ENCODE measurements at places on chromosomes 5 and 9.

GRCh38 chr9:132749306-132749705 is 79.0 kb downstream of the GTF3C4 start:
- DNase-seq = no peak

GRCh38 chr5:73370095-73370494 is 78.5 kb downstream of the FOXD1 start:
- DNase-seq = no peak

DNA sequence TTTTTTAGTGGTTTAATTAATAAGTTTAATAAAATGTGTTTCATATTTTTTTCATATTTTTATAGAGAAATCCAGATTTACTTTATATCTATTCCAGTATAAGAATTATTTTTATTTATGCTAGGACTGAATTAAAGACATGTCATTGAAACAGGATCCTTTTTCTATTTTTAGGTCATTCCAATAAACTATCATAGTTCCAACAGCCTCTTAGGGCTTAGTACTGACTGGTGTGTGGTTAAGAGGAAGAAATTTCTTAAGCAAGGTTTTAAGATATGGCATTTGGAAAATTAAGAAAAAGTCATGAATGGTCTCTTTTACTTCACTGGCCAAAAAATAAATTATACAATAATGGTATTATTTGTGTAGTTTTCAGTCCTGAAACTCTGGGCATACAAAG is 31.2 kb upstream of the PRR16 start:
- DNase-seq = no peak

GRCh38 chr5:59330680-59331079 is 562.8 kb downstream of the PDE4D start:
- no peak for DNase-seq

- DNase-seq = no peak
Measured at GRCh38 chr5:91328743-91329142, 54.4 kb downstream of the ARRDC3 start.

GRCh38 chr9:92661127-92661526 is 8.8 kb downstream of the IPPK start:
- no peak for DNase-seq

DNA sequence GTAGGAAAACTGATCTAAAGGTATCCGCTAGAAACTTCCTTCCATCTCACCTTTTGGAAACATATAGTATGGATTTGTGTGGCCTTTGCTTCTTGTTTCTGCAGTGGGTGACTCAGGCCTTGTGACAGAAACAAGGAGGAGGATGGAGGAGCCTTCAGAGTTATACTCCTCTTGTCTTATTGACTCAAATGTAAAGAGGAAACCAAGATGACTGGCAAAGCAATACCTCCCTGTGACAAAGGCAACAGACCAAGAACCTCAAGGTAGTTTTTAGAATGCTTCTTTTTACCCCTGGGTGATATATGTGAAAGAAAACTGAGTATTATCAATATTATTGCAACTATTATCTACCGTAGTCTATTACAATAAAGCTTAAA is 123.3 kb upstream of the SLIT3 start:
- no peak for DNase-seq

GRCh38 chr5:32103521-32103920 is 70.6 kb downstream of the GOLPH3 start:
- DNase-seq = no peak

DNA sequence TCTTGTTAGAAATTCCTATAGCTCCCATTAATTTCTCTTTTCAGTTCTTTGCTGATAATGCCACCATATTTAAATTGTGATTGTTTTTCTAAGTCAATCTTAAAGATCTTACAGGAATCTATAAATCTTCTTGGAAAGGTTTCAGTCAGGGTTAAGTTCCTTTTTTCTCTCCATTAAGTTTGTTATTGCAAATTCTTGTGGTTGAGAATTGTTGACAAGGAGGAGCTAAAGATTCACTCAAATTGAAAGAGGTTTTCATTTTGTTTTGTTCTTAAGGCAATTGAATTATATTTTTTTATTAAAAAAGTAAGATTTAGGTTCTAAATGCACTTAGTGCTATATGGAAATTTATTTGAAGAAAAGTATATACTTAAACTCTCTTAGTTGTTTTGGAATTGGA is 213.4 kb downstream of the PRR16 start:
- no peak for DNase-seq

GRCh38 chr9:27792971-27793689 is 219.8 kb upstream of the C9orf72 start:
- DNase-seq = no peak

DNA sequence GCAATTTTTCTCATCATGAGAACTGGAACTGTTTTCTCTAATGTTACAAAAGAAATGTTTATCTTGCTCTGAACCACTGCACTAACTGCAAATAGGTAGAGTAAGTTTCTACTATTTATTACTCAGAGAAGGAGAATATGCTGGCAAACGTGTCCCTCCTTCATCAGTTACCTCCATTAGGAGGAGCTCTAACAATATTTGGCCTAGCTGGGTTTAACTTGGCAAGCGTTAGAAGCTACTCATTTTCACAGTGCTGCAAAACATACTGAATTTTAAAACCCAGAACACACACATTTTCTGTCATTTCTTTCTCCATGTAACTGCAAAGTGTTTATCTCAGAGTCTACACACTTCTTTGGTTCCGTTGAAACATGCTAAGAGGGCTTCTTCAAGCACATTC is 101.0 kb upstream of the GABRG2 start:
- DNase-seq = no peak

DNA sequence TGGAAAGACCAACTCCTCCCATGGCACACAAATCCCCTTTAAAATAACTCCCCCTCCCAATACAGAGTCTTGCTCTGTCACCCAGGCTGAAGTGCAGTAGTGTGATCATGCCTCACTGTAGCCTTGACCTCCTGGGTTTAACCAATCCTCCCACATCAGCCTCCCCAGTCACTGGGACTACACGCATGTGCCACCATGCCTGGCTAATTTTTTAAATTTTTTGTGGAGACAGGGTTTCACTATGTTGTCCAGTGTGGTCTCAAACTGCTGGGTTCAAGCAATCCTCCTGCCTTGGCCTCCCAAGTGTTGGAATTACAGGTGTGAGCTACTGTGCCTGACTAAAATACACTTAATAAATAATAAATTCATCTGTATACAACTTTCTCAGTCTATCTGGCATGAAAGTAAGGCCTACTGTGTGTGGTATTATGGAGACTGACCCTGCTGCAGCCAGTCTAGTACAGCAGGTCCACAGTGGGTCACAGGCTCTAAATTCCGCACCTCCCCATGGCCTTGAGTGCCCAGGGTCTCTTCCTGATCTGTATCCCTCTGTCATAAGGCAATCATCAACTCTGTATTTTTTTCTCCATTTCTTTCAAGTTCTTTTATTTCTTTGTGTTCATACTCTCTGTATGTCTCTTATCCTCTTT is 169.4 kb downstream of the MAPKAP1 start:
- no peak for DNase-seq

- no peak for DNase-seq
Measured at GRCh38 chr9:128636024-128636390, 20.6 kb downstream of the DYNC2I2 start.

DNA sequence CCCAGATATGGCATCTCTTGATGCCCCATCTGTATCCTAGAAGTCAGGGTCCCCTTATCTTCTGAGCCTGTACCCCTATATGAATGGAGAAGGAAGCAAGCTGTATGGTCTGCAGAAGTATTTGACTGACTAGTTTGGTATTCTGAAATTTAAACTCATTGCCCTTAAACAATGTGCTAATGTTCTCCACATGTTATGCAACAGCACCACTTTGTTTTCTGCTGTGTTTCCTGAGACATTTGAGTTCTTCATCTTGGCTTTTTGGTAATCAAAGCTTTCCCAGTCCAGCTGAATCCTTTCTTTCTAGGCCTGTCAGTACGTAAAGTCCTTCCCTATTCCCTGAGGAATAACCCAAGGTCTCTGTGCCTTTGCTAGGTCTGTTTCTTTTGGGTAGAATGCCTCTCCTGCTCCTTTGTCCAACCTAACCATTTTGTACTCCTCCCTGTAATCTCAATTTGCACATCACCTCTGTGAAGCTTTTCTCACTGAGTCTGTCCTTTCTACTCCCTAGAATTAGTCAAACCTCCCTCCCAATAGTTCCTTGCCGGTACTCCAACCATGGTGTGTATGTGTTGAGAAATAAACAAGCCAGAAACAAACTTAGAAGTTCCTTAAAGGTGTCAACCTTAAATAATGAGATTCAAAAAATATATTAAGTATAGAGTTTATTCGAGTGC is 72.1 kb upstream of the HSPB3 start:
- no peak for DNase-seq

DNA sequence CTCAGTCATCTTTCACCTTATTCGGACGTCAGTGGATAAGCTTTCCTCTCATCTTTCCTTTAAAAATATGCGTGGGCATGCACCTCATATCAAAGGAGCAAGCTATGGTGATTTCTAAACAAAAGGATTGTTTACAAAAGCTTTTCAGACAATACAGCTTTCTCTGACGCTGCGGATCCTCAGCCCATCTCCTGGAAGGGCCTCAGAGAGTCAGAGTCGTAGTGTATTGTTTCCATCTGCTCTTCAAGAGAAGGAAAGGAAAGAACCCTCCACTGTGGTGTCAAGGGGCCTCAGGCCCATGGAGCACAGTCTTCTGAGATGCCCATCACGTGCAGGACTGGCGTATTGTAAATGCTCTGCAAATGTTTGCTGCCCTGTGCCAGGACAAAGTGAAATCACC is 163.4 kb upstream of the MAP1B start:
- DNase-seq = no peak

DNA sequence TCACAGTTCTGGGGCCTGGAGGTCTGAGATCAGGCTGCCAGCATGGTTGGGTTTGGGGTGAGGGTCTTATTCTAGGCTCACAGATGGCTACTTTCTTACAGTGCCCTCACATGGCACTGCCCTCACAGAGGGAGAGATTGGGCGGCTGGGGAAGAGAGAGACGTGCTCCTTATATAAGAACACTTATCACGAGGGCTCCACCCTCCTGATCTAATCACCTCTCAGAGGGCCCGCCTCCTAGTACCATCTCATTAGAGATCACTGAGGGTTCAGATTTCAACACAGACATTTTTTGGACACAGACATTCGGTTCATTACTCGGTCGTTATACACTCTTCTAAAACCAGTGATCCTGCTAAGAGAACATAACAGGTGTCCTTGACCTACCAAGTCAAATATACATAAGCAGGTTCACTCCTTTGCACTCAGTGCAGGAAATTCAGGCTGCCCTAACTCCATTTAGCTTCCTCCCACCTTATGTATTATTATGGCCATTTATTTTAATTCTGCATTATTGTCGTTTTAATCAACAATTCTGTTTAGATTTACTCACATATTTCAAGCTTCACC is 121.7 kb downstream of the ICE1 start:
- DNase-seq = no peak

DNA sequence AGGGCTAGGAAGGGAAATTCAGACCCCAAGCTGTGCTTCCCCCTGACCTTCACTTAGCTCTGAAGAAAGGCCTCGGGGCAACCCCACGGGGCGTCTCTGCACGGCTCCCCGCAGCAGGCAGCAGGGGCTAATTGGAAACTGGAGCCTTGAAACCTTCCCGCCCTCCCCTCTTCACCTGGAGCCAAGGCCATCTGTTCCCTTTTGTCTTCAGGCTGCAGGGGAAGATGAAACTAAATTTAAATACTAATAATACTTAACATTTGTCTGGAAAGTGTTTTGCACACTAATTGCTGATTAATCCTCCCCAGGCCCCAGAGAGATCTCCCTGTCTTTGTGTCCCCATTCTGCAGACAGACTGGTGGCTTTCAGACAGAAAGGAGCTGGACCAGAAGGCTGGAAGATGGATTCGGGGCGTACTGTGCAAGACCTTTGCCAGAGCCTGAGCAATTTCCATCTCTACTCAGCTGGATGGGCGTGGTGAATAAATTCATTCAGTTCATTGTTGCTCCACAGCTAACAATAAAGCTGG is 34.1 kb upstream of the CPLX2 start:
- no peak for DNase-seq

DNA sequence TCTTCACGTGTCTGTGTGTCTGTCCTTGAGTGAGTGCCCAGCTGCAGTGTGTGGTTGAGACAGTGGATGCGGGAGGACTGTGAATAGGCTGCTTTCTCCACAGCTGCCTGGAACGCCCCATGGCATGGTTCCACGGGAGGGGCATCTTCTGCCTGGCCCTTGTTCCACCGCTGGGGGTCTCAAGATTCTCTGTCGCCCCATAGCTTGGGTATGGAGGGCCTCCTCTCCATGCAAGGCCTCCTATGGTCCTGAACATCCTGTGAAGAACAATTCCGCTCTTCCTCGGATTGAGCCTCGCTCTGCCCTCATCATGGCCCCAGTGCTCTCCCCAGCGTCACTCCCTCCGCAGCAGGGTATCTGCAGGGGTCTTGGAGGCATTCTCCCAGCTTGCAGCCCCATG is 36.1 kb downstream of the COL5A1 start:
- DNase-seq = no peak

- DNase-seq = no peak
Measured at GRCh38 chr9:13845460-13845859, 468.5 kb downstream of the NFIB start.

DNA sequence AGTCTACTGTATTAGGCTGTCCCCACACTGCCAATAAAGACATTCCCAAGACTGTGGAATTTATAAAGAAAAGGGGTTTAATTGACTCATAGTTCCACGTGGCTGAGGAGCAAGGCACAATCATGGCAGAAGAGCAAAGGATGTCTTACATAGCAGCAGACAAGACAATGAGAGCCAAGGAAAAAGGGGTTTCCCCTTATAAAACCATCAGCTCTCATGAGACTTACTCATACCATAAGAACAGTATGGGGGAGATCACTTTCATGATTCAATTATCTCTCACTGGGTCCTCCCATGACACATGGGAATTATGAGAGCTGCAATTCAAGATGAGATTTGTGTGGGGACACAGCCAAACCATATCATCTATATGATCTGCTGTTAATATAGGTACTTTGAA is 14.8 kb upstream of the FSTL4 start:
- DNase-seq = no peak

DNA sequence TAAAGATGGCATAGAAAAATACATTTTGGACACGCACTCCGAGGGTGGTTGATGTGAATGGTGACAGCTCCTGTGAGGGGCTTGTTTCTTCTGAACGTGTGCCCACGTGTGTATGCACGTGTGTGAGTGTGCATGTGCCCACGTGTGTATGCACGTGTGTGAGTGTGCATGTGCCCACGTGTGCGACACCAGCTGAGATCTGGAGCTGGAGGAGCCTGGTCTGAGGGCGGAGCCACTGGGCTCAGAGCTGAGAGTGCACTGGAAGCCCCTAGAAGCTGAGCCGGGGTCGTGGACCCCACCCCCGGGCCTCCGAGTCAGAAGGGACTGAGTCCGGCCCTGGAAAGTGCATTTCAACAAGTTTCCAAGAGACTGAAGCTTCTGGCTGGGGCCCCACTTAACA is 282.5 kb upstream of the IRX4 start:
- no peak for DNase-seq

- no peak for DNase-seq
Measured at GRCh38 chr5:110916381-110917049, 155.0 kb upstream of the TSLP start.

DNA sequence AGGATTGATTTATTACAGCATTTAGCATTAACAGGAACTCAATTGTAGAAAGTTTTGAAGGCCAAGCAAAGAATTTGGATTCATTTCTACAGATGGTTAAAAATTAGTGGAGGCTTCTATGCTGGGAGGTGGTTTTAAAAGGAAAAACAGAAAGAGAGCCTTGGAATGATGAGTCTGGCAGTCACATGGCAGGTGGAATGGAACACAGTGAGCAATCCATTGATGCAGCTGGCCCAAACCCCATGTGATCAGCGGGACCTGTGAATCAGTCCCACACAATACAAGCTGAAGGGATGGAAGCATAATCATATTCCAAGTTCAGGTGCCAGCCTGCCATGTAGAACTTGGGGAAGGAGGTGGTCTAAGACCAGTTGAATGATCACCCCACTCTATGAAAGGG is 147.9 kb downstream of the PIP5K1B start:
- DNase-seq = no peak

GRCh38 chr5:148685520-148686134 is 31.3 kb upstream of the HTR4 start:
- no peak for DNase-seq

Data from activated naive CD4-positive, alpha-beta T cell treated with anti-CD3 and anti-CD28 coated beads, Interleukin-2, amount 10 ng/mL, durations not matched to agents 7 days and 5 days (primary cell).